HL-60 (cell line): ENCODE measurements at places on chromosomes 12 and 14.

DNA sequence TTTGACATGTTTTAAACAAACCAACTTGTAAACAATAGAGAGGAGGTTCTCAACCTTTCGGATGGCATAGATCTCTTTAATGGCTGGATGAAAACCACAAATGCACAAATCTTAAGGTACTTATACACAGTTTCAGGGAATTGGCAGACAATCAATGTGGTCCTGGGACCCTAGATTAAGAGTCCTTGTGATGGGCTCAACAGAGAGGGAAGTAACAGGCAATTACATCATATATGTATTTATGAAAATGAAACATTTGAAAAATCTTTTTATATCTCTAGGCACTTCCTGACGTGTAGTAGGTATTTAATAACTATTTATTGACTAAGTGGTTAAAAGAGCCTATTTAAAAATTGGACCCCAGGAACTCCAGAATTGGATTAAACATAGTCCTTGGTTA is 897 bp downstream of the ACTR10 start:
- DNase-seq: no peak

DNA sequence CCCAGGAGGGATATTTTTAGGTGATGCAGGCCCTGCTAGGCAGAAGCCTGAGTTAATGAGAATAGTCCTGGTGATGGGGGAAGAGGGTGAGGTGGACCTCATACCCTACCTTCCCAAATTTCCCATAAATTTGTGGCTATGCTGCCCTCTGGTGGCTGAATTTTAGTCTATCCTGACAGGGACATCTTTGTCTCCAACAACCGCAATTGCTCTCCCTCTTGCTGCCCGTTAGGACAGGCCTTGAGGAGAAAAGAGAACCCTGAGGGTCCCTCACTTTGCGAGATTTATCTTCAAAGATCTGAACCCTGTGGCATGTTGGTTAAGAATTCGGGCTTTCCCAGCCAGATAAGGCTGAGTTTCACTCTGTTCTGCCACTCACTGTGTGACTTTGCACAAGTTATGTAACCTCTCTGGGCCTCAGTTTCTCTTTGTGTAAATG is 9.8 kb upstream of the ZNF385A start:
- peak; percentile 77 for DNase-seq

DNA sequence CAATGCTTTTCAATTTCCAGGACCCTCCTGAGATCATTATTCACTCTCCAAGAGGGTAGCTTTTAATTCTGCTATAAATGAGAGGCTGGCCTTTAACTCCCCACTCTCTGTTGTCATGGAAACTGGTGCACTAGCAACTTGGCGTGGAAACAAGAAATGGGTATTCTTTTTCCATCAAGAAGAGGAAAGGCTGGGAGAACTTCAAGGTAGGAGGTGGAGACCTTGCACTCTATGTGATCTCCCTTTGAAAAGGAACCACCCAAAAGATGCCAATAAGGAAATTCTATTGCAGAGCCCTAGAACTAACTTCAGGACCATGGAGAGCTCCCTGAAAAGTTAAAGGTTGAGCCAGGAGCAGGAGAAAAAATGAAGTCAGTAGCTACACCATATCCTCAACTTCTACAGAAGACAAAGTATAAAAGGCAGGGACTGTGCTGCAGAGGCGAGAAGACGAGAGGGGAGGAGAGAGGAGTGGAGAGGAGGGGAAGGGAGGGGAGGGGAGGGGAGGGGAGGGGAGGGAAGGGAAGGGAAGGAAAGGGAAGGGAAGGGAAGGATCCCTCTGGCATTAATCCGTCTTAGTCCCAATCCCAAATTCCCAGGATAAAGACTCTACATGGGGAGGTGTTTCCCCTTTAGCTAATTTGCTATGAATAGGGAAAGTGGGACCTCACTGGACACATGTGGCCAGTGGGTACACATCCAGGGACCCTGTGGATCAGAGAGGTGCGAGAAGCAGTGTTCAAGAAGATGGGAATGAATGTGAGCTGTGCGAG is 46.7 kb upstream of the FICD start:
- DNase-seq: peak; percentile 15

- DNase-seq: peak; percentile 32
Observed at GRCh38 chr14:63472986-63473788, 70.0 kb downstream of the PPP2R5E start.

GRCh38 chr14:50620341-50620740 is 47.8 kb downstream of the SAV1 start:
- DNase-seq: no peak

DNA sequence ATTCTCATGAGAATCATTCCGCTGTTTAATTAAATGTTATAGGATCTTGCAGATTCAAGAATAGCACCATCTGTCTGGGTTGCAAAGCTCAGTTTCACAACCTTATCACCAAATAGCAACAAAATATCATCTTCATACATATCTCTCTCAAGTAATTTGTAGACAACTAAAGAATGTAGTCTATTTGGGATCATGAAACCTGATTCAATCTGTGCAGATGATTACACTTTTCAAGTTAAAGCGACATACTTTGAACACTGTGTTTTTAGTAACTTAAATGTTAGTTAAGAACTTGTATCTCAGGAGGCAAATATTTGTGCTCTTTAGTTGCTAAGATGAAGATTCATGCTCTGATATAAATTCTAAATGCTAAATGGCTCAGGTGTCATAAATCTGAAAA is 14.8 kb downstream of the MED13L start:
- DNase-seq: no peak

- DNase-seq: no peak
Observed at GRCh38 chr14:36455241-36455627, 64.8 kb downstream of the NKX2-1 start.

DNA sequence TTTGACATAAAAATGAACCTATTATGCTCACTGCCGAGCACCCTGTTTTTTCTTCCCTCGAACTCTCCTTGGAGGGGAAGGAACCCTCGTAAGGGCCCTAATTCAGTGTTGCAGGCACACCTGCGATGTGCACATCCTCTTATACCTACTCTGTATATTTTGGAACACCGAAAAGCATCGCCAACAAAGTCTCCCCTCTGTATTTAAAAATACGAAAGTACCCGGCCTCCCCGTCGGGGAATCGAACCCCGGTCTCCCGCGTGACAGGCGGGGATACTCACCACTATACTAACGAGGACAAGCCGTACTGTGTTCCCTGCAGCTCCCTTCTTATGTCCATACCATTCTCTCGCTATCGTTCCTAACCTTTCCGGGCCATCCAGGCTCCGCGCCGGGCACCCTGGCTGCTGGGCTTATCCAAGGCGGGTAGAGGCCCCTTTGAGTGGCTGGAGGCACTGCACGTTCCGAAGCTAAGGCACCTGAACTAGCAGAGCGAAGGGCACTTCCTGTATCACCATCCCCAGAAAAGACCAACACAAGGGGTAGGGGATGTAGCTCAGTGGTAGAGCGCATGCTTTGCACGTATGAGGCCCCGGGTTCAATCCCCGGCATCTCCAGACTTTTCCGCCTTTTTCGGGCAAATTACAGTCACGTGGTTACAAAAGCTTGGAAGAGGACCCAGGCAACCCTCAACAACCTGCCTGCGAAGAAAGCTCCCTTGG is 25.1 kb upstream of the UBC start:
- peak; percentile 92 for DNase-seq

DNA sequence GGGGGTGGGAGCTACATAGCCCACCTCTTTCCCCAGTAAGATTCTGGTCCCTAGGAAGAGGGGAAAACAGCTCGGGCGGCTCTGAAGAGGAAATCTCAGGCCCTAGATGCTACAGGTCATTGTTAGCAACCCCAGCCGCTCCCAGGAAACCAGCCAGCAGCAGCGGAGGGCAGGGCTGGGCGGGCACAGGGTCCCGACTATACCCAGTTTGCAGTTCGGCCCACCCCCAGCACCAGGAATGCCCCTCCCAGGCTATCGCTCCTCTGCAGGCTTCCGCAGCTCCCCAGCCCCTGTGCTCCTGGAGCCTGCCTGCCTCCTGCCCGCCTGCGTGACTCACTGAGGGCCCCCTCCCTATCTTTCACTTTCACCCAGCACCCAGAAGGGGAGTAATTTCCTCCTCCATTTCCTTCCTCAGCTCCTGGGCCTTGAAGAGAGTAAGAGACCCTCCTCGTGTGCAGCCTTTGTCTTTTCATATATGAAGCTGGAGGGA is 27.2 kb upstream of the PNMA1 start:
- DNase-seq: no peak

DNA sequence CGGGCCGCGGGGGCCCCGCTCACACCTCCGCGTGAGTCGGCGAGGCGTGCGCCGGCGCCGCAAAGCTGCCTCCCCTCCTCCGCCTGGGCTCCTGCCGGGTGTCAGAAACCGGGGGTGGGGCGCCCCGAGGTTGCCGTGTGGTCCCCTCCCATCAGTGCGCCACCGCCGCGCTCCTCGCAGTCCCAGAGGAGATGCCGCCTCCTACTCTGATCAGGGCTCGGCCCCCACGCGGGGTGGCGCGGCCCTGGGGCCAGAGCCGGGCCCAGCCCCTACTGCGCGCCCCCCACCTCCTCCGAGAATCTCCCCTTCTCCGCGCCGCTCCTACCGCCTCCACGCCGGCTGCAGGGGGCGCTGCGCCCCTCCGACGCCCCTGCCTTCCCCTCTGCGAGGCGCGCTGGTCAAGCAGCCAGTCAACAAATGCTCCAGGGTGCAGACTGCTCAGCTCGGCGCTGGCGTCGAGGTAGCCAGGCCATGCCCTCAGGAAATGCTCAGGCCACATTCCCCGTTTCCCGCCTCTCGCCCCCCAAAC is 467 bp upstream of the JAG2 start:
- DNase-seq: no peak

DNA sequence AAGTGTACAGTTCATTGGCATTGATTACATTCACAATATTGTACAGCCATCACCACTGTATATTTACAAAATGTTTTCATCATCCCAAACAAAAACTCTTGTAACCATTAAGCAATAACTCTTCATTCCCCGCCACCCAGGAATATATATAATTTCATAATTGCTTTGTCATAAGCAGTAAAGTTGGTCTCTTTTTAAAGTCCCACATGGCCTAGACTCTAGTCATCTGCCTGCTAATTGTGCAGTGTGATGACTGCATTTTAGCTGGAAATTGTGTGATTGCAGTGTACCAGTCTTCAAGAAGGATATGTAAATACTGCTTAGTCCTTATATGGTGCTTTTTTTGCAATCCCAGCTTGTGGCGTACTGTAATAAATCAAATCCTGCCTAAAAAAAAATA is 75.1 kb upstream of the ATP2A2 start:
- DNase-seq: no peak

DNA sequence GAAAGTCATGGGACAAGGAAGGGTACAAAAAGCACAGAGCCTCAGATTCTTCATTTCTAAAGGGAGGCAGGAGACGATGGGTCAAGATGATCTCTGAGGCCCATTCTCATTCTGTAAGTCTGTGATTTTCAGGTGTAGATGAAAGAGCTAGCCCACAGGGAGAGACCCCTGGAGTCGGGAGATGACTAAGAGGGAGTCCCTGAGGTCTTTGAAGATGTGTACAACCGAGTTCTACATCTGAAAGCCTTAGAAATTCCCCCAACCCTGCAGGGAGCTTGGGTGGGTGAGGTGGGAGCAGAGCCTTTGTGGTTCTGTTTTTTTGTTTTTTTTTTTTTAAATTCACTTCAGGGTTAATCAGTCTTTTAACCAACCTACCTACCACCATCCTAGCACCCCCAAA is 3.1 kb downstream of the WNT10B start:
- no peak for DNase-seq

GRCh38 chr12:130826151-130826801 is 12.8 kb downstream of the STX2 start:
- peak; percentile 49 for DNase-seq

- DNase-seq: peak; percentile 75
Observed at GRCh38 chr14:22386924-22387775, 201.9 kb downstream of the DAD1 start.

DNA sequence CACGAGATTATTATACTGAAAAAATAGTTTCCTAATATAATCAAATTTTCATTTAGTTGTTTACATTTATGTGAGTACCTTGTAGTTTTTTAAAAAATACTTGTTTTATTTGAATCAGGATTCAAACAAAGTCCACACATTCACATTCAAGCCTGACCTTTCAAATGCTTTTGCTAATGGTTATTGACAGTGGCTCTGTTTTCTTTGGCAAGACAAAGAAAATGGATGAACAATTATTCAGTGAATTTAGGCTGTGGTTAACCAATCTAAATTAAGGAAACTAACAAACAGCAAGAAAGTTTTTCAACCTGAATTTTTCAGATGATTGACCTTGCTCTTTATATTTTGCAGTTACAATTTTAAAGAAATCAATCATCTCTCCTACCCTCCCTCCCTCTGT is 9.7 kb downstream of the SLC4A8 start:
- DNase-seq: no peak

- DNase-seq: no peak
Observed at GRCh38 chr12:71008616-71009015, 88.1 kb upstream of the PTPRR start.

- DNase-seq: no peak
Observed at GRCh38 chr12:24133384-24133783, 183.9 kb upstream of the SOX5 start.
